ENCODE measurements at places on chromosomes 2 and 18.

DNA sequence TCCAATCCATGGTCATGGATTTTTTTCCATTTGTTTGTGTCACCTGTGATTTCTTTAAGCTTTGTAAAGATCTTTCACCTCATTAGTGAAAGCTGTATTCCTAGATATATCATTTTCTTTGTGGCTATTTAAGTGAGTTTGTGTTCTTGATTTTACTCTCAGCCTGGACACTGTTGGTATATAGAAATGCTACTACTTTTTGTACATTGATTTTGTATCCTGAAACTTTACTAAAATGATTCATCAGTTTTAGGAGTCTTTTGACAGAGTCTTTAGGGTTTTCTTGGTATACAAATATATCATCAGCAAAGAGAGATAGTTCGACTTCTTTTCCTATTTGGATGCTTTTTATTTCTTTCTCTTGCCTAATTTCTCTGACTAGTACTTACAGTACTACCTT is 12.3 kb downstream of the GKN2 start:
- no peak for DNase-seq

- DNase-seq: no peak
Observed at GRCh38 chr2:12440731-12441130, 276.0 kb upstream of the TRIB2 start.

DNA sequence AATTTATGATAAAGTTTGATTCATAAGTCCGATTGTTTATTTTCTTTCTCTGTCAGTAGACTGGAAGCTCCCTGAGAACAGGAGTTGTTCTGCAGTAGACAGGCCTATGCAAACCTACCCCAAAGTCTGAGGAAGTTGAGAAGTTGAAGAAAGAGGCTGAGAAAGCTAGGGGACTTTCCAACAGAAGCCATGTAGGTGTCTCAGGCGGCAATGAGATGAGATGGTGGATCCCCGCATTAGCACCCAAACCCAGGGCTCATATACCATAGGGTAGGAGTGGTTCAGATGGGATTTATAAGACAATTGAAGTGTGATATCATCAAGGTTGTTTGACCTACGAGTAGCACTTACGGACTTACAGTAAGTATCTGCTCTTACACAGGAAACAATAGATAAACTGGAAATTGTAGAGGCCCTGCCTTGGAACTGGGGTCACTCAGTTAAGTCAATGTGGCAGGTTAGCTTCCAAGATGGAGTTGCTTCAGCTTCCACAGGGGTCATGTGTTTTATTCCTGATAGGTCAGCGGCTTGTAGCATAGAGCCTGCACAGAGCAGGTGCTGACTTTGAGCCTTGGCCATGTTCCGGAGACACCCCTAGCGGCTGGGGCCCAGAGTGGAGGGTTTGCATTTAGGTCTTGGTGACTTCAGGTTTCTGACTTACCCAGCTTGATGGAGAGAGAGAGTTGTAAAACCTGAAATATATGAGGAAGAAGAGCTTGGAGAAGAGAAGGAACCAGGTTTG is 2.3 kb upstream of the PSD4 start:
- DNase-seq: no peak

- DNase-seq: no peak
Observed at GRCh38 chr2:39524756-39525635, 87.9 kb upstream of the MAP4K3 start.

- DNase-seq: no peak
Observed at GRCh38 chr2:111523009-111523408, 361.0 kb downstream of the ANAPC1 start.

DNA sequence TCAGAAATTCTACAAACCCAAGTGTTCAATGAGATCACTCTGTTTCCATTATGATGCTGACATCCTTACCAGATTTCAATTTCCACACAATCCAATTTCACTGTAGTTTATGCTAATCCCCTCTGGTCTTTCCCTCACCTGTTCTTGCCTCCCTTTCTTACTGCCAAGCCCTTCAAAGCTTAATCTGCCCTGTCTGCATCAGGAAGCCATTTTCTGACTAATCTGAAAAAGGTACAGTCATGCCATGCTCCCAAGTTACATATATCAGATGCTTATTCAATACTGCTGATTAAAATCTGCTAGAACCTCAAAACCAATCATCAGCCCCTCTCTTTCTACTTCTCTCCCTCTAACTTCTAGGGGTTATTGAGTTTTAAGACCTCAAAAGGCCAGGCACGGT is 8.9 kb downstream of the KRTCAP3 start:
- DNase-seq: no peak

DNA sequence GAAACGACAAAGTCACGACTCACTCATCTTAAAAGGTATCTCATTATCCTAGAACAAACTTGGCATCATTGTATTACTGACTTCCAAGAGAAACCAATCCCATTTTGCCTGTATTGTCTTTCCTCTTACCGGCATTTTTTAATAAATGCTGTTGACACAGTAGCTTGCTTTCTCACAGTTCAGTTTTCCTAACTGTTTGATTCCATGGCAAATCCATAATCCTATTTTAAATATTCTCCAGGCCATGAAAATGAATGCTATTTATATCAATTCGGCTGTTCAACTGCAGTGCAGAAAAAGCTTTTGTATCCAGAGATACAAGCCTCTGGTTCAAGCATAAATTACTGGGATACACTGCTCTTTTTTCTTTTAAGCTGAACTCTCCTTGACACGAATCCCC is 1241.9 kb downstream of the DPP10 start:
- no peak for DNase-seq

DNA sequence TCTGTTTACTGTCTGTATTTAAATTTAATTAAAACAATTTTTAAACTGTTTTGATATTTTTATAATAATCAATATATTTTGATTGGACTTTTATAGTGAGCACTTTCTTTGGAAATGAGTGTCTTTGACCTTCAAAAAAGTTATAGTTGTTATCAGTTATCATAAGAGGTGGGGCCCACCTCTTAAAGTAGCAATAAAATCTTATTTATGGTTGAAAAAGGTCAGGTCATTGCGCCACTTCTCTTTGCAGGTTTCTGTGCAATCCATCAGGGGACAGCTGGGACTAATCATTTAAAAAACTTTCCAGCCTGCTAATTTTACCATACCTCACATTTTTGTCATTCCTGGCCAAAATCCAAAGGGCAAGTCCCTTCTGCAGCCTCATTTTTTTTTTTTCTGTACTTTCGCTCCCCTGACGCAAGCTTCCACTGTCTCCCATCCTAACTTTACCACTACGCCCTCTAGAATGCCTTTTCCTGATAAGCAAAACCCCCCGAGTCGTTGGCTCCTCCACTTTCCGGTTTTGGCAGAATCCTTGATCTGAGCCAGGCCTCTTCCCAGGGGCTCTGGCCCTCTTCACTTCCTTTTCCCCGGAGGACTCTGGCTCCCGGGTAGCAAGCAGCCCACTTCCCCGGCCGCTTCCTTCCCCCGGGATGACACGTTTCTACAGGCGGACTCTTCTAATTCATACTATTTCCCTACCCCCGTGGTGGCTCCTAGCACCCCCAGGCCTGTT is 1.1 kb upstream of the SEH1L start:
- peak; percentile 95 for DNase-seq

- DNase-seq: no peak
Observed at GRCh38 chr2:78020491-78020890, 498.3 kb upstream of the LRRTM4 start.

GRCh38 chr2:148515120-148515519 is 129.4 kb upstream of the EPC2 start:
- no peak for DNase-seq

DNA sequence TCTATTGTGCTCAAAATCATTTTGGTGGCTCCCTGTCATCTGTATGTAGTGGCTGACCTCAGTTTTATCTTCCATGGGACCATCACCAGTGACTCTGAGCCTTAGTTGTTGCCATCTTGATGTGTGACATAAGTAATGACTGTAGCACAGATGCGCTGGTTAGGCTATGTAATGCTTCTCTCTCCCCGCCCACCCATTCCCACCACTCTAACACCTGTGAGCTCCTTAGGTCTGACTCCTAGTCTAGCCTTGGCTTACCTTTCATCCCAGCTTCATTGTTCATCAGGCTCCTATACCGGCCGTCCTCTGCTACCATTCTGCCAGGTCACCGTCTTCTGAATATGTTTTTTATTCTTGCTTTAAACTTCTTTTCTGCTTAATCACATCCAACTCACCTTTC is 17.2 kb downstream of the MYO1B start:
- DNase-seq: no peak

- no peak for DNase-seq
Observed at GRCh38 chr2:36338827-36339145, 16.8 kb upstream of the CRIM1 start.

DNA sequence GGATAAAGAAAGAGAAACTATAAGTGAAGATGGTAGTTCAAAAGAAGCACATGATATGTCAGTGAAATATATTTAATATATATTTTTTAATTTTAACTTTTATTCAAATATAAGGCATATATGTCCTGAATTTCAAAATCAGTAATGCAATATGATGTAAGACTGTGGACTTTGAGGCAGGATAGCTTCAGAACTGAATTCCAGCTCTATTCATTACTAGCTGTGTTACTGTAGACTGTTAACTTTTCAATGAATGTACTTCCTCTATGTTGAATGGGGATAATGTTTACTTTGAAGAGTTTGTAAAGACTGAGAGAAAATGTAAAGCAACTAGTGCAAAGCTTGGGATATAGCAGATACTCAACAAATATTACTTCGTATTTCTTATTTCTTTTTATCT is 112.6 kb downstream of the PMS1 start:
- DNase-seq: no peak

DNA sequence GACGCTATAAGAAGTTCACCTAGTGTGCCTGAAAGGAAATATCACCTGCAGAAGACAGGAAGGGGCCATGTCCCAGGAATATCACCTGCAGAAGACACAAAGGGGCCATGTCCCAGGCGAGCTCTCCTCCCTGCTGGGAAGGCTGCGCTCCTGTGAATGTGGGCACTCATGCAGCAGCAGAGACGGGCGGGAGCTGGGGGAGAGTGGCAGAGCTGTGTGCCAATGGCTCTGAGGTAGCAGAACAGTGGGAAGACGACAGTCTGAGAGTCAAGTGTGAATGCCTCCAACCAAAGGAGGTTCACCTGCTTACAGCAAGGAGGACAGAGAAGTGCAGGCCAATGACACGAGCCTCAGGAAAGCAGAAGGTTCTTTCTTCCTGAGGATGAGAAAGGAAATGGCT is 117.9 kb upstream of the SALL3 start:
- no peak for DNase-seq

DNA sequence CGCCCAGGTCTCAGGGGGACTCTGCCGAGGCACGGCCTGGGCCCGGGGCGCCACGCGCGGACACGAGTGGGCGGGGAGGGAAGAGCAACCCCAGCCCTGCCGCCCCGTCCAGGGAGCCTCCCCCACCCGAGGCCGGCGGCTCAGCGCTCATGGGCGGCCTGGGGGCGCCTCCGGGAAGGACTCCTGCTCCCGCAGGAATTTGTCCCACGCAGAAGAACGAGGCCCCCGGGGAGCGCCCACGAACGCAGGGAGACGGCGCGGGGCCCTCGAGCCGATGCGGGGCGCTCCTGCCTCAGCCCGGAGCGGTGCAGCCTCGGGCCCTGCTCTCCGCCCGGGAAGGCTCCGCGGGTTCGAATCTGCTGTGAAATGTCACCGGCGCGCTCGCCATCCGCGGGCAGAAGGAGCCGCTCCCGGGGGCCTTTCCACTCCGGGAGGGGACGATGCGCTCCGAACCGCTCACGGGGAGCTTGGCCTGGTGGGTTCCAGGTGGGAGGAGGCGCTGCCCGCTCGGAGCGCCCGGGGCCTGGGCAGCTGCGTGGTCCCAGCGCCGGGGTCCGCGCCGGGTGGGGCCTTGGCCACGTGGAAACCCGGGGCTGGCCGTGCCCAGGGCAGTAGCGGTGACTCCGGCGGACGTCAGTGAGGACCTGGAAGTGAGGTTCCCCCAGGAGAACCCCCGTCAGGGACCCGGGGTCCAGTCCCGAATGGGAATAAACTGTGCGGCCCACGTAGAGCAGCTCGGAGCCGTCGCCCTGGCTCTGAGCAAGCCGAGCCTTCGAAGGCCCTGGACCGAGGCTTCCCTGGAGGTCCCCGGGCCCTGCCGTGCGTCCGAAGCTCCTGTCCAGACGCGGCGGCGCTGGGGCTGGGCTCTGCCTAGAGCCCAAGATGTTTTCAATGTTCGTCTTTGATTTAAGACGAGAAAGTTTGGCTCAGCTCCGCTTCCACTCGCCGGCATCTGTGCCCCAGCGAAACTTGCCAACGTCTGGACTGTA is 41.4 kb upstream of the CTDP1 start:
- DNase-seq: no peak

GRCh38 chr2:203328760-203329540 is 756 bp downstream of the ABI2 start:
- DNase-seq: no peak

DNA sequence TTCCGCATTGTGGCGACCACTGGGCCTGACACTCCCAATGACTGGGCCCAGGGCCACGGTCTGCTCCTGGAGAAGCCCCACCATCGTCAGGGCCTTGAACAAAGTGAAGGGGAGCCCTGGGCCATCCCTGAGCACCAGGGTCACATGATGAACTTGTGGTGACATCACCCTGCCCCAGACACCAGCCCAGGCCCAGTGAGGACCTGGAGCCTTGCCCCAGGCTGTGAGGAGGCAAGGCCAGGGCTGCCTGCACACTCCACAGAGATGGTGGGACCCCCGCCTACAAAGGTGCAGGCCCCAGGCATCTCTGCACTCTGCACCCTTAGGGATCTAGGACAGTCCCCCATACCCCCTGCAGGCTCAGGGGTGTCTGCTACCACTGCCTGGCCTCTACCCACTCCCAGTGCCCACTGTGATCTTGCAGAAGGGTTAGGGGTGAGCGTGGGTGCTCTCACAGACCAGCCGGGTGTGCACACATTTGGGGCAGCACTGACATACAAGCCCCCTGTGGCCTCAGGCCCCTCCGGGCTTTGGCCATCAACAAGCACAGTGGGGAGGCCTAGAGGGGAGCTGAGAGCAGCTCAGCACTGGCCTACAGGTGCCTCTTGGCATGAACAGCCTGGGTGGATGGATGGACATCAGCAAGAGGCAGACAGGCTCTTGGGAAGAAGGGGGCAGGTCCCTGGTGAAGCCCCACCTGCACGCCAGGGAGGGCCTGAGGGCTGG is 624.0 kb upstream of the LRRTM4 start:
- DNase-seq: no peak

DNA sequence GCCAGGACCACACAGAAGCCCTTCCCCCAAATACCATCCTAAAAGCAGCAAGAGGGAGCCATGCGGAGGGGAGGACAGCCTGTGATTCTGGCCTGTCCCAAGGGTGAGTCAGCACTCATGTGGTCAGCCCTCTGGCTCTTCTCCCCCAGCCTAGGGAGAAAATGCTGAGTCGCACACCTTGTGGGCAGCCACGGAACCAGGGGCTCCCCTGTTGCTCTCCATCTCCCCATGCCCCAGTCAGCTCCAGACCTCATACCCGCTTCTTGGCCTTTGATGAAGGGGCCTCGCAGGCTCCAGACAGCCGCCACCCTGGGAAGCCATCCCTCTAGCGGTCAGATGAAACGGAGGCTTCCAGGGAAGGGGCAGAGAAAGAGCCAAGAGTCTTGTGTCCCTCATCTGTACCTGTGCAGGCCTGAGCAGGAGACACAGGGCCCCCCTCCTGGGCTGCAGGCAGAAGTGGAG is 181.3 kb upstream of the SIX2 start:
- DNase-seq: no peak

- DNase-seq: no peak
Observed at GRCh38 chr2:173355132-173355865, 627 bp downstream of the CDCA7 start.
